ENCODE measurements at places on chromosomes 16 and 17. TPM values are rescaled to one million over a fixed set of nuclear protein-coding genes. Genes with fewer than 3 reads are reported as not detected.

CACNG4 gene
- total RNA-seq: not detected

CDT1 gene
- 26.5 TPM for total RNA-seq

CAVIN1 gene
- 663 TPM for total RNA-seq

ERN2 gene
- not detected for total RNA-seq

ATP2A1 gene
- 2.5 TPM for total RNA-seq

PRR35 gene
- not detected for total RNA-seq

TP53TG3F gene
- total RNA-seq: not detected

CNTNAP4 gene
- total RNA-seq: not detected

GRB7 gene
- total RNA-seq: not detected

GP1BA gene
- not detected for total RNA-seq

VASN gene
- 0.14 TPM for total RNA-seq

RAP1GAP2 gene
- total RNA-seq: 3.1 TPM

LGALS9B gene
- not detected for total RNA-seq

TP53TG3B gene
- total RNA-seq: not detected

SP2 gene
- total RNA-seq: 18.6 TPM

KRT15 gene
- 2.8 TPM for total RNA-seq

PRPSAP1 gene
- total RNA-seq: 79.1 TPM

ZNF18 gene
- 4.2 TPM for total RNA-seq

TBC1D26 gene
- not detected for total RNA-seq

KRT28 gene
- not detected for total RNA-seq

IRF8 gene
- not detected for total RNA-seq

NAA60 gene
- total RNA-seq: 42.9 TPM

ABCA6 gene
- total RNA-seq: 30.5 TPM

NOD2 gene
- 0.58 TPM for total RNA-seq

POLR2A gene
- 151 TPM for total RNA-seq

KRTAP4-3 gene
- total RNA-seq: not detected

KRT25 gene
- not detected for total RNA-seq

MPP3 gene
- 10.8 TPM for total RNA-seq

ARL5C gene
- total RNA-seq: not detected

B9D1 gene
- 17.9 TPM for total RNA-seq

RDM1 gene
- total RNA-seq: not detected

CYGB gene
- total RNA-seq: 0.42 TPM

KRTAP3-1 gene
- total RNA-seq: not detected

KRT40 gene
- not detected for total RNA-seq

C17orf107 gene
- 1.0 TPM for total RNA-seq

HSD3B7 gene
- 3.5 TPM for total RNA-seq

OTOP2 gene
- total RNA-seq: not detected

DRC3 gene
- total RNA-seq: 1.6 TPM

MRPL12 gene
- 91.9 TPM for total RNA-seq

ORMDL3 gene
- total RNA-seq: 26.7 TPM

PRSS21 gene
- total RNA-seq: not detected

PDE6G gene
- total RNA-seq: 1.8 TPM

BCO1 gene
- total RNA-seq: not detected

KCNG4 gene
- not detected for total RNA-seq

EFCAB5 gene
- total RNA-seq: 0.40 TPM

HS3ST4 gene
- total RNA-seq: not detected
